Activated naive CD8-positive, alpha-beta T cell treated with anti-CD3 and anti-CD28 coated beads, Interleukin-2, amount 10 ng/mL, durations not matched to agents 7 days and 5 days (primary cell): ENCODE measurements at places on chromosomes 6 and 20. TPM values are rescaled to one million over a fixed set of nuclear protein-coding genes. Genes with fewer than 3 reads are reported as not detected.

DNA sequence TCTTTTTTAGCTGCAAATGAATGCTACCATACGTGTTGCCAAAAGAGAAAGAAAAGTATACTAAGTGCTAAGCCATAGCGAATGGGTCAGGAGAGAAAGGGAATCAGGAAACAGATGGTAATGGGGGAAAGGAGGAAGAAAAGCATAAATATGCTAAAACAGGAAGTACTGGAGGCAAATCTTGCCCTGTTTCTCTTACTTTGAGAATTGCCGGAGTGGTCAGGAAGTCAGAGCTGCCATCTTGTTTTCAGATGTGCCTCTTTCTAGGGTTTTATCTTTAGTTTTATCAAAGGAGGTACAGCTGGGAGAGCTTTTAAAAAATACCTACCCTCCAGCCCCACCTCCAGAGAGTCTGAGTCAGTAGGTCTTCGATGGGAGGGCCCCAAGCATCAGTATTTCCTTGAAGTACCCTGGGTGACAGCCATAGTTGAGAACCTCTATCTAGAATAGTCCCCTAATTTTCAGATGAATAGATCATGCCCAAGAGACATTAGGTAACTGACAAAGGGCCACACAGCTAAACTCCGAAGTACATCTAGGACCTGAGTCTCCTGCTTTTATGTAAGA is 193.3 kb downstream of the CLIC5 start:
- peaks cover 6% of the 10 kb centered on the region for H3K4me1 ChIP-seq
- H3K27me3 ChIP-seq: no peaks in the 10 kb centered on the region
- no peak for DNase-seq
- peak overlapping the region; percentile 62 for H3K27ac ChIP-seq
- H3K4me3 ChIP-seq: no peak overlapping the region

DNA sequence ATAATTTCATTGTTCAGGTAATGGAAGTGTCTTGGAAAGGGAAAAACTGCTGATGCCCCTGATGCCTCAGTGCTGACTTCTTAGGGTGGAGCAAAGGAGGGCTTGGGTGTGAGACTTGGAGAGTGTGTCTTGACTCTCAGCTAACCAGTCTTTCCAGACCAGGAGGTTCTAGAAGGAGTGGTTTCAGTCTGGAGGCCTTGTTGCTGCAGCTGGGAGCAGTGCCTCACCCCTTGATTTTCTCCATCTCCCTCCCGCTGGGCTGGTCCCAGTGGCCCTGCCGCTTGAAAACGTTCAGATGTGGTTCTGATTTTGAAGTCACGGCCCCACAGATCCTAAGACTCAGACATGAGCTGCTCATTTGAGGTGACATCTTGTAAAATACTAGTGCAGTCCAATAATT is 5.4 kb downstream of the DSP start:
- H3K27ac ChIP-seq: no peak overlapping the region
- no peaks in the 10 kb centered on the region for H3K4me1 ChIP-seq
- peaks cover 65% of the 10 kb centered on the region for H3K27me3 ChIP-seq
- no peaks in the 10 kb centered on the region for H3K36me3 ChIP-seq

DNA sequence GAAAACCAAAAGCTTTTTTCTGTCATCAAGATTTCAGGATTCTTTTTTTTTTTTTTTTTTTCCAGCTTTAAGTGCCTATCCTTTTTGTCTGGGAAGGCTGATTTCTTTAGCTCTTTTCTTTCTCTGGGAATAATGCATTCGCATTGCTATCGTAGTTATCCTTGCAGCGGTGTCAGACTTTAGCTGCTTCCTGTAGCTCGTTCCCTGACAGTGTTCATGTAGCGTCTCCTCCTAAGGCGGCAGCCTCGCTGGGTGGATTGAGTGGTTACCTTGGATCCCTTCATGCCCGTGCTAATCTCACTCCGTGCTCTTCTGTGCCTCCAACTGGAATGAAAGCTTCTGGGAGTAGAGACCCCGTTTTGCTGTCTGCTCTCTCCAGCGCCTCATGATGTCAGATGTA is 43.1 kb downstream of the UST start:
- no peaks in the 10 kb centered on the region for H3K36me3 ChIP-seq
- no peak for DNase-seq
- H3K4me1 ChIP-seq: no peaks in the 10 kb centered on the region
- H3K27me3 ChIP-seq: peaks cover 23% of the 10 kb centered on the region

- no peaks in the 10 kb centered on the region for H3K36me3 ChIP-seq
- no peak overlapping the region for H3K4me3 ChIP-seq
- no peaks in the 10 kb centered on the region for H3K27me3 ChIP-seq
- H3K27ac ChIP-seq: no peak overlapping the region
Observed at GRCh38 chr20:9202420-9203080, 133.7 kb downstream of the PLCB4 start.

DNA sequence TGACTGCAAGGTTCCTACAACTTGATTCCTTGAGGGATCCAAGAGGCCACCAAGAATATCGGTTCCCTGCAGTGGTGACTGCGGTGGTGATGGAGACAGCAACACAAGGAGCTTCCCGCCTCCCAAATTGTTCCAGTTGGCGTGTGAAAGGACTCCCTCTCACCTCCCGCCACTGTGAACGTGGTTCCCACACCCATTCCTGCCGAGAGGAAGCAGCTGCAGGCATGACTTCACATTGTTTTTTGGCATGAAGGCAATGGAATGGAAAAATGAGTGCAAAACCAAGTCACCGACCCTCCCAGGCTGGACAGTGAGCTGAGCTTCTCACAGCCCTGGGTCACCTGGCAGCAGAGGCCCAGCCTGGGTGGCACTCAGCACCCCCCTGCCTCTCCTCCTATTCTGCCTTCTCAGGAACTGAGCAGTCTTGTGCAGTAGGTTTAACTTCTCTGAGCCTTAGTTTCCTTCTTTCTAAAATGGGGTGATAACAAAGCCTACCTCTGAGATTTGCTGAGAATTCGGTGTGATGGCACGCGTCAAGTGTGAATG is 75.0 kb downstream of the CNKSR3 start:
- H3K27ac ChIP-seq: no peak overlapping the region
- H3K36me3 ChIP-seq: no peaks in the 10 kb centered on the region
- no peak overlapping the region for H3K4me3 ChIP-seq
- H3K27me3 ChIP-seq: peaks cover 5% of the 10 kb centered on the region
- no peak for DNase-seq

TFAP2D gene
- total RNA-seq: not detected

SOX18 gene
- total RNA-seq: 0.51 TPM

ALDH8A1 gene
- 1.3 TPM for total RNA-seq
